CD4-positive, alpha-beta T cell (primary cell): ENCODE measurements at places on chromosomes 6 and 20.

DNA sequence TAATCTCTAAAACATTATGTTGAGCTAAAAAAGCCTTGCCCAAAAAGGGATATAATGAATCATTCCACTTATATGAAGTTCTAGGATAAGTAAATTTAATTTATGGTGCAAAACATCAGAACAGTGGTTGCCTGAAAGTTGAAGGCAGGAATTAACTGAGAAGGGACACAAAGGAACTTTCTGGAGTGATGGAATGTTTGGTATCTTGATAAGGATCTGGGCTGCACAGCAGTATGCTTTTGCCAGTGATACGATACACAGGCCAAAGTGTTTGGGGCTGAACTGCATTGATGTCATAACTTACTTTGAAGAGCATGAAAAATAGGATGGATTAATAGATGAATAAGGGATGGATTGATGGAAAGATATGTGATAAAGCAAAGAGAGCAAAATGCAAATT, 146.1 kb upstream of the LRFN2 start:
- no peak for DNase-seq

GRCh38 chr20:19901226-19901625, 115.9 kb upstream of the NAA20 start:
- DNase-seq = no peak

GRCh38 chr6:36333931-36334725, 2.6 kb downstream of the BNIP5 start:
- DNase-seq = no peak

DNA sequence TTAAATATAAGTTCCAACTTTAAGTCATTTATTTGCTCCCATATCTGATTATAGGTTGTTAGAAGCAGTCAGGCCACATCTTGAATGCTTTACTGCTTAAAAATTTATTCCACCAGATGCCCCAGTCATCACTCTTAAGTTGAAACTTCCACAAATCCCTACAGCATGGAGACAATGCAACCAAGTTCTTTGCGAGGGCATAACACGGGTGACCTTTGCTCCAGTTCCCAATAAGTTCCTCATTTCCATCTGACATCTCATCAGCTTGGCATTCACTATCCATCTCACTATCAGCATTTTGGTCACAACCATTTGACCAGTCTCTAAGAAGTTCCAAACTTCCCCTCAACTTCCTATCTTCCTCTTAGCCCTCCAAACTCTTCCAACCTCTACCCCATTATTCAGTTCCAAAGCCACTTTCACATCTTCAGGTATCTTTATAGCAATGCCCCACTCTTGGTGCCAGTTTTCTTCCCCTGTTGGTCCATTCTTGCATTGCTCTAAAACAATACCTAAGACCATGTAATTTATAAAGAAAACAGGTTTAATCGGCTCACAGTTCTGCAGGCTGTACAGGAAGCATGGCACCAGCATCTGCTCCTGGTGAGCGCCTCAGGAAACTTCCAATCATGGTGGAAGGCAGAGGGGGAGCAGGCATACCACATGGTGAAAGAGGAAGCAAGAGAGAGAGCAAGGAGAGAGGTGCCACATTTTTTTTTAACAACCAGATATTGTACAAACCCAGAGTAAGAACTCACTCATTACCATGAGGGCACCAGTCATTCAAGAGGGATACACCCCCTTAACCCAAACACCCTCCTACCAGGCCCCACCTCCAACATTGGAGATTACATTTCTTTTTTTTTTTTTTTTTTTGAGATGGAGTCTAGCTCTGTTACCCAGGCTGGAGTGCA, 15.9 kb upstream of the ITPR3 start:
- DNase-seq = no peak

DNA sequence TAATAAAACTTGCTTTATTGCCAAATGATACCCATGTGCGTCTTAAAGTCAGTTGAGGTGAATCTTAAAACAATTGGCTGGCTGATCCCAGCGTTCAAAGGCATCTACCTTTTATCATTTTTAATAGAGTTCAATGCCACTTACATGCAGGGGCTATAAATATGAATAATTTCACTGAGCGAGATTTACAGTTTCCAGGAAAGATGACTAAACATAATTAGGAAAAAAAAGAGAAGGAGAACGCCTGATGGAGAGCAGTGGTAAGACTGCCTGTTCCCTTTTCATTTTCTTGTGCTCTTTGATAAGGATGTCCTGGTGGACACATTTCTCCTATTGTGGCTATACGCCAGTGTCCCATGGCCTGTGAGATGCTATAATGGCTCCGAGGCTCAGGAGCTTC, 139.9 kb upstream of the SLC22A23 start:
- DNase-seq = no peak

DNA sequence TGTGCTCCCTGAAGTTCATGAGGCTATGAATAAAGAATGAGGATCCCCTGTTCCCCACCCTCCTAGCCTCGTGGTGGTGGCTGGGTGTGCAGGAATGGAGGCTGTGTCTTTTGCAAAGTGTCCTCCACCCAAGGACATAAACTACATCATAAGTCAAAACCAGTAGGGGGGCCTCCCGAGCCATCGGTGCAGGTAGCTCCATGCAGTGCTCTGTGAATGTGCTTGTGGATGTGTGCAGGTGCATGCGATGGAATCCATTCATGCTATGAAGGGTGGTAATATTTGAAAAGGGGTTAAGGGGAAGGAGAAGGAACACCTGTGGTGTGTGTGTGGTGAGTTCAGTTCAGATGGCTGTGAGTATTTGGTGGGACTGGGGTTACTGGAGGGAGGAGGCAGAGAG, 197.3 kb downstream of the NRN1 start:
- DNase-seq = no peak

DNA sequence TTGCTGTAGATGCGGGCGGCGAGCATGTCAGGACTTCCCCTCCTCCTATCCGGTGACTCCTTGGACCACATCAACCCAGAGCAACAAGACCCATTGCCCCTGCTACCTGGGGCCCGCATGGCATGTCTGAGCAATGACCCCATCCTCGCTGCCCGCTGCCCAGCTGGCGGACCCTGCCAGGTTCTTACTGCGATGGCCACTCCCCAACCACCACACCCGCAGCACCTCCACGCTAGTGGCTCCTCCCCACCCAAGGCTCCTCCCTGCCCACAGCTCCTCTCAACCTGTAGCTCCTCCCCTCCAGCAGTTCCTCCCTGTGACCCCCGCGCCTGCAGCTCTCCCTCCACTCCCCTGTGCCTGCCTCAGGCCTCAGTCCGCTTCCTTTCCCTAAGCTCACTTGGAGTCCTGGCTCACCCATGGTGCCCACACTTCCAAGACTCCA, 17.6 kb upstream of the SERPINB9 start:
- DNase-seq = no peak

- DNase-seq = no peak
Observed at GRCh38 chr20:1507276-1507675, 16.1 kb upstream of the SIRPB2 start.

- DNase-seq = no peak
Observed at GRCh38 chr6:30810813-30811339, 66.5 kb upstream of the IER3 start.

GRCh38 chr6:157271911-157272310, 51.4 kb downstream of the TMEM242 start:
- DNase-seq = no peak

GRCh38 chr6:3819161-3820110, 29.7 kb upstream of the FAM50B start:
- DNase-seq = no peak
